ENCODE measurements at places on chromosomes 2 and 18. TPM values are rescaled to one million over a fixed set of nuclear protein-coding genes. Genes with fewer than 3 reads are reported as not detected.

- H3K36me3 ChIP-seq, result no peaks in the 10 kb centered on the region
- DNase-seq, result no peak
- H3K27ac ChIP-seq, result no peak overlapping the region
Observed at GRCh38 chr2:60296219-60296955, 257.1 kb downstream of the BCL11A start.

- H3K27ac ChIP-seq, result no peak overlapping the region
- no peak overlapping the region for H3K4me3 ChIP-seq
Observed at GRCh38 chr2:32715391-32715841, 87.6 kb downstream of the TTC27 start.

The MAL gene
- not detected for polyA plus RNA-seq

The SLC39A10 gene
- 5.2 TPM for polyA plus RNA-seq

DNA sequence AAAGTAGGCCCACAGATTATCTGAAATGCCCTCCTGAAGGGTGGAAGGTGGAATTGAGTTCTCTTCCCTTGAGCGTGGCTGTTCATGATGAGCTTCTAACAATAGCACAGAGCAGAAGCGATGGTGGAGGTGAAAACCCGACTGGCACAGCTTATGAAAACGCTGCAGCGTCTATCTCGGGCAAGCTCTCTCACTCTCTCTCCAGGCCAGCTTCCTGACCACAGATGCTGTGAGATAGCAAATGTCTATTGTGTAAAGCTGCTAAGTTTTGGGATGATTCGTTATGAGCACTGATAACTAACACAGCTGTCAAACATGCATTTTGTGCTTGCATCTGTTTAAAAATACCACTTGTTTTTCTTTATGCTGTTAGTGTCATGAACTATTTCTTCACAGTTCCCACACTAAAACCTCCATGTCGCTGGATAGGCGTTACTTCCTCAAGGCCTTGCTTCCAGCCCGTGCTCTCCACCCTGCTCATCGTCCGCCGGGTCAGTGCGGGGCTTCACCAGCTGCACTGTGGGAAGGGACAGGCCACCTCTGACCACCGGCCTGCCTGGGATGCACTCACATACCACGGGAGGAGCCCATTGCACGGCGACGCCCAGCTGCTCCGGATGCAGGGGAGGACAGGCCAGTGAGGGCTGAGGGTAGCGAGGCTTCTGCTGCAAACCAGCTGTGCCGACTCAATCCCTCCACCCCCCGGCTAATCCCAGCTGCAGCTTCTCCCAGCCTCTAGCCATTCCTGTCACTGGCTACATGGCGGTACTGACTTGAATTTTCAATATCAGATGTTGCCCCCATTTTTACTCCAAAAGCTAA, 60.0 kb upstream of the OTOS start:
- no peak overlapping the region for H3K27ac ChIP-seq
- H3K36me3 ChIP-seq, result no peaks in the 10 kb centered on the region
- no peaks in the 10 kb centered on the region for H3K4me1 ChIP-seq
- no peak for DNase-seq

DNA sequence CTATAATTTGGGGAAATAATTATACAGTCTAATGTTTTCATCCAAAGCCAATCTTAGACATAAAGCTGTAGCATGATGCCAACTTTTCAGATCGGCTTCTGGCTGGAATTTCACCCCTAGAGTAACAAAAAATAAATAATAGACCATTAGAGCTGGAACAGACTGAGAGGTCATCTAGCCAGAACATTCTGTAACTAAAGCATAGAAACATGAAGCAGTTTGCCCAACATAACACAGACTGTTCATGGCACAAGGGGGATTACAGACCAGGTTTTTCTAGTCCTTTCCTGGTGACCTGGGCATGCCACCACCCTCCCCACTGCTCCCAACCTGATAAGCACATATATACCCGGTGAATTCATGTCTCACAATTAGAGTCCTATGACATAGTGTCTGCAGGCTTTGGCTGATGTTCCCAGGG, 116.4 kb upstream of the PPP1CB start:
- H3K36me3 ChIP-seq, result peaks cover 56% of the 10 kb centered on the region
- no peak overlapping the region for H3K4me3 ChIP-seq
- no peaks in the 10 kb centered on the region for H3K4me1 ChIP-seq
- no peak for DNase-seq
- H3K27me3 ChIP-seq, result no peaks in the 10 kb centered on the region
- no peak overlapping the region for H3K27ac ChIP-seq

The SS18 gene
- 23.0 TPM for polyA plus RNA-seq

GRCh38 chr18:26460449-26461091, 87.8 kb downstream of the KCTD1 start:
- no peak overlapping the region for H3K4me3 ChIP-seq
- peaks cover 6% of the 10 kb centered on the region for H3K4me1 ChIP-seq
- no peaks in the 10 kb centered on the region for H3K36me3 ChIP-seq
- no peak for DNase-seq
- H3K27ac ChIP-seq, result no peak overlapping the region

DNA sequence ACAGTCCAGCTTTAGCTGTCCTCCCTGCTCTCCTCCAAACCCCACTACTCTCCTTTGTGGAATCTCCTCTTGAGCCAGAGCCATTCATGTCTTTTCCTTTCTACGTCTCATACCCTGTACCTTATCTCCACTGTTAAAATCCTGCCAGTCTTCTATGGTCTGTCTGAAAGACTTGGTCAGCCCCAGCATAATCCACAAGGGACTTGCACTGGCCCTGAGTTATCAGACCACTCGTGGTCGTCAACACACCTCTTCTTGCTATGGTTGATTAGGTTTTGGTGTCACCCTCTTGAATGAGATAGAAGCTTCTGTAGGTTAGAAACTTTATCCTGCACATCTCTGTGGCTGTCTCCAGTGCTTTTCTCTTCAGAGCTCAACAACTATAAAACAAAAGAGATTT, 56.8 kb downstream of the MYO1B start:
- DNase-seq, result no peak
- H3K27me3 ChIP-seq, result no peaks in the 10 kb centered on the region
- no peaks in the 10 kb centered on the region for H3K36me3 ChIP-seq
- no peak overlapping the region for H3K27ac ChIP-seq
- no peaks in the 10 kb centered on the region for H3K4me1 ChIP-seq
- H3K4me3 ChIP-seq, result no peak overlapping the region

DNA sequence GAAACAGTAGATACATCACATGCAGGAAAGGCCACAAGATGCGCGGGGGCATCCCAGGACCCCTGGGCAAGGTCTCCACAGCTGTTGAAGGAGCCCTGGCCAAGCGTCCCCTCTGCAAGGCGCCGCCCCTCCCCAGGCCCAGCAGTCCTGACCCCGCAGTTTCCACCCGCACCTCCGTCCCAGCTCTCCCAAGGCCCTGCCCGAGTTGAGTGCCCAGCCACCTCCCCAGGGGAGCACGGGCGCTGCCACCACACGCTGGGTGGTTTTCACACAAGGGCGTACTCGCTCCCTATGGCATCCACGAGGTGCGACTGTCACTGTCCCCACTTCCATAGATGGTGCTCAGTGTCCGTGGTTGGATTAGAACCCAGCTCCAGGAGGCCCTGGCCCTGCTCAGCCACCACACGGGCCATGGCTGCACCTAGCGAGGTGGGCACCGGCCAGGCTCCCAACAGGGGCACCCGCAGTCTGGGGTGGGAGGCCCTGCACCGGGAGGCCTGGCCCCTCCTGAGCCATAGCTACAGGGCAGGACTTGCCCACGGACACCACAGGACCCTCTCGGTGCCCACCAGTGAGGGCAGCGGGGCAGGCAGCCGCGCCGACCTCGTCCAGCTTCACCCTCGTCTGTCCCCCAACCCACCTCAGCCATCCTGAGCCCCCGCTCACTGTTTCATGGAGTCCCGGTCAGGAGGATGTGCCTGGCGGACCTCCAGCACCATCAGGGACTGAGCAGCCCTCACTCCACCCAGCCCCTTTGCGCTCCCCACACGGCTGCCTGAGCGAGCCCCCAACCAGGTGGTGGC, 36.0 kb downstream of the KIF1A start:
- no peak overlapping the region for H3K27ac ChIP-seq
- DNase-seq, result no peak
- H3K4me1 ChIP-seq, result no peaks in the 10 kb centered on the region
- no peaks in the 10 kb centered on the region for H3K36me3 ChIP-seq
- no peaks in the 10 kb centered on the region for H3K27me3 ChIP-seq
- no peak overlapping the region for H3K4me3 ChIP-seq

- H3K27me3 ChIP-seq, result no peaks in the 10 kb centered on the region
- no peaks in the 10 kb centered on the region for H3K4me1 ChIP-seq
- DNase-seq, result no peak
- H3K4me3 ChIP-seq, result no peak overlapping the region
- no peaks in the 10 kb centered on the region for H3K36me3 ChIP-seq
- no peak overlapping the region for H3K27ac ChIP-seq
Observed at GRCh38 chr2:152396763-152397162, 61.8 kb downstream of the FMNL2 start.

The SNTG2 gene
- not detected for polyA plus RNA-seq

DNA sequence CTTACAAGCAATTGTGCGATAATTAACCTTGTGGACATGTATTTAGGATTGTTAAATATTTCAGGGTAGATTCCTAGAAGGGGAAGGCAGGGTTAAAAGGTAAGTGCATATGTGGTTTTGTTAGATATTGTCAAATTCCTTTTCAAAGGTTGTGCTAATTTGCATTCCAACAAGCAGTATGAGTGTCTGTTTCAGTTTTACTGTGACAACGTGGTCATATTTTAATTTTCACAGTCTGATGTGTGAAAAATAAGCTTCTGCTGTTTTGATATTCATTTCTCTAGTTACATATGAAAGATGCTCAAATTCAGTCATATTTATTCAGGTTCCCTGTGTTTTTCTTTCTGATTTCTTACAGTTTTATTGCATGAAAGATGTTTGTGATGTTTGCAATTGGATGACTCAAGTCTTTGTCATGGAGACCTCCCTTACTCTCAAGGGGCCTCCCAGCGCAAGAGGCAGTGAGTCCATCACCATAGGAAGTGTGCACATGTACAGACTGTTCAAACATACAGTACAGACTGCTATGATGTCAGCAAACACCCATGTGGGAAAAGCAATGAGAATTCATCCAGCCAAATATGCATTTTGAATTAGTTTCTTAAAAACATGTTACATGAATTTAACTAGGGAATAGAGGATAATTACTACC, 310.8 kb downstream of the GALR1 start:
- no peaks in the 10 kb centered on the region for H3K27me3 ChIP-seq
- H3K4me3 ChIP-seq, result no peak overlapping the region
- DNase-seq, result no peak
- H3K4me1 ChIP-seq, result no peaks in the 10 kb centered on the region
- H3K27ac ChIP-seq, result no peak overlapping the region
- H3K36me3 ChIP-seq, result no peaks in the 10 kb centered on the region

Data from CD14-positive monocyte (primary cell).